ENCODE measurements at places on chromosomes 6 and 20. TPM values are rescaled to one million over a fixed set of nuclear protein-coding genes. Genes with fewer than 3 reads are reported as not detected.

- no peaks in the 10 kb centered on the region for H3K27me3 ChIP-seq
- no peaks in the 10 kb centered on the region for H3K36me3 ChIP-seq
- H3K4me1 ChIP-seq: peaks cover 8% of the 10 kb centered on the region
Measured at GRCh38 chr20:60101891-60102281, 143.7 kb downstream of the CDH26 start.

- H3K27ac ChIP-seq: no peak overlapping the region
- H3K4me1 ChIP-seq: no peaks in the 10 kb centered on the region
- H3K36me3 ChIP-seq: no peaks in the 10 kb centered on the region
Measured at GRCh38 chr6:132136981-132137380, 185.8 kb upstream of the CCN2 start.

DNA sequence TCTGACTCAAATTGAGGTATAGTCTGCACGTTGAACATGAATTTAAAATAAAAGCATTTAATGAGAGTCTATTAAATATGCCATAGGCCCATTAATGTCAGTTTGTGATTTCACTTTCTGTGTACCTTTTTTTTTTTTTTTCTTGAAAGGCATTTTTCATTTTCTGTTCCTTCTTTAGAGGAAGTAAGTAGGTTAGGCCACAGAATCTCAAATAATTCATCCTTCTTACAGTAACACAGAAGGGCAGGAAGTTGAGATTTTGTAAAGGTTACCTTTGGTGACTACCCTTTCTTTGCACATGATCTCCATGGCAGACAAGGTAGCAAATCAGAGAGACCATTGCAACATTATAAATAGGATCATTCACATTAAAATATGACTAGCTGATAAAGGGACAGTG is 9.6 kb downstream of the L3MBTL3 start:
- peaks cover 37% of the 10 kb centered on the region for H3K4me1 ChIP-seq
- H3K27me3 ChIP-seq: peaks cover under 1% of the 10 kb centered on the region
- DNase-seq: no peak

DNA sequence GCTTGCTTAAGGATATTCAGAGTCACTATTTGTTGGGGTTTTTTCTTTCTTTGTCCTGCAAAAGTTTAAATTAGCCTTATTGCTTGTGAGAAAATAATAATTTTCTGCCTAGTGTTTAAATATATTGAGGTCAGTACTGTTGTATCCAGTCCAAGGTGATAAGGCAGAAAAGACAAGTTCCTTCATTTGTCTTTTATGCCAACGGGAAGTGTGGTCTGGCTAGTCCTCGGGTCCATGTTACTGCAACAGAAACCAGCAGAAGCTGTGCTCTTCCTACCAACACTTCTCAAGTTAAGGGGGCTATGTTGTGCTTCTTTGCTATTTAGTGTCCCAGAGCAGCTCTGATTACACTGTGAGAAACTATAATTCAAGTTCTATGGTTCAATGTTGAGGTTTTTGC is 301.1 kb downstream of the TBC1D7 start:
- H3K27me3 ChIP-seq: peaks cover 22% of the 10 kb centered on the region
- H3K36me3 ChIP-seq: no peaks in the 10 kb centered on the region
- H3K27ac ChIP-seq: no peak overlapping the region
- H3K4me3 ChIP-seq: no peak overlapping the region
- DNase-seq: no peak

DNA sequence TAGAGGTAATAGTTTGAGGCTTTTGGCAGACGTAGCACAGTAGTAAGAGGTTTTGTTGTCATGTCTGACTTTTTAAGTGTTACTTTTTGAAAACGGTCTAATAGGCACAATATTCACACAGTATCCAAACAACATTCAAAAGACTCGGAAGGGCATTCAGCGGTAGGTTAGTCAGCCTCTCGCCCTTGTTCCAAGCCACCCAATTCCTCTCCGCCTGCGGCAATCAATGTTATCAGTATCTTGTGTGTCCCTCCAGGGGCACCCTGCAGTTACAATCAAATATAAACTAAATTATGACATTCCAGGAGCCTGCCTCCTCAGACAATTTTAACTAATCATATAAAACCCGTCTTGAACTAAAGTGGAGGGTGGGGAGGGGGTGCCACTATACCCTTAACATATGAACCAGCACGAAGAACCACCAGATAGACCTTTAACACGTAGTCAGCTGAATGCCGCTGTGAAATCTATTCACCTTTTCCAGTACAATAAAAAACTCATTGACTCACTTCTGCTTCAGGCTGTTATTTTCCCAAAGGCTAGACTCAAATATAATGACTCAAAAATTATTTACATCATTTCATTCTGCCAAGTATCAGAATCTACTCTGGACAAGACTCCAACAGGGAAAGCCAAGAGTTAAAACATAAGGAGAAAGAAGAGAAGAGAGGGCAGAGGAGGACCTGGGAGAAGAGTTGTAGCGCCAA is 1.6 kb downstream of the TENT5A start:
- H3K36me3 ChIP-seq: no peaks in the 10 kb centered on the region
- no peak overlapping the region for H3K27ac ChIP-seq
- peak overlapping the region; percentile 88 for H3K4me3 ChIP-seq
- peaks cover 34% of the 10 kb centered on the region for H3K27me3 ChIP-seq
- peaks cover 16% of the 10 kb centered on the region for H3K4me1 ChIP-seq
- DNase-seq: no peak

GLP1R gene
- not detected for total RNA-seq

- H3K27me3 ChIP-seq: peaks cover 10% of the 10 kb centered on the region
- DNase-seq: no peak
- H3K4me1 ChIP-seq: no peaks in the 10 kb centered on the region
Measured at GRCh38 chr6:157732007-157732406, 91.0 kb upstream of the SNX9 start.

- DNase-seq: no peak
- no peak overlapping the region for H3K4me3 ChIP-seq
- no peak overlapping the region for H3K27ac ChIP-seq
- H3K27me3 ChIP-seq: no peaks in the 10 kb centered on the region
Measured at GRCh38 chr20:37789408-37789807, 95.6 kb downstream of the CTNNBL1 start.

DNA sequence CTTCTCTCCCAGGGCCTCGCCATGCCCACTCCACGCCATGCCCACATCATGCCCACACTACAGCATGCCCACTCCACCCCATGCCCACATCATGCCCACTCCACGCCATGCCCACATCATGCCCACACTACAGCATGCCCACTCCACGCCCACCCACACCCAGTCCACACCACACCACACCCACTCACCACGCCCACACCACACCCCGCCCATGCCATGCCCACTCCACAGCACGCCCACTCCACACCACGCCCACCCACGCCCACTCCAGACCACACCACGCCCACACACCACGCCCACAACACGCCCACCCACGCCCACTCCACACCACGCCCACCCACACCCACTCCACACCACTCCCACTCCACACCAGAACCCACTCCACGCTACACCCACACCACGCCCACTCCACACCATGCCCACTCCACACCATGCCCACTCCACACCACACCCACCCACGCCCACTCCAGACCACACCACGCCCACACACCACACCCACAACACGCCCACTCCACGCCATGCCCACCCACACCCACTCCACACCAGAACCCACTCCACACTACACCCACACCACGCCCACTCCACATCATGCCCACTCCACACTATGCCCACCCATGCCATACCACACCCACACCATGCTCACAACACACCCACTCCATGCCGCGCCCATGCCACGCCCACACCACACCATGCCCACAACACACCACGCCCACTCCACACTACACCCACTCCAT is 88.6 kb downstream of the ERMARD start:
- peaks cover 3% of the 10 kb centered on the region for H3K27me3 ChIP-seq
- no peaks in the 10 kb centered on the region for H3K4me1 ChIP-seq
- H3K27ac ChIP-seq: peak overlapping the region; percentile 82

BFSP1 gene
- total RNA-seq: 0.76 TPM

HTR1E gene
- not detected for total RNA-seq

KCNQ5 gene
- 12.6 TPM for total RNA-seq

C20orf141 gene
- total RNA-seq: not detected

DNA sequence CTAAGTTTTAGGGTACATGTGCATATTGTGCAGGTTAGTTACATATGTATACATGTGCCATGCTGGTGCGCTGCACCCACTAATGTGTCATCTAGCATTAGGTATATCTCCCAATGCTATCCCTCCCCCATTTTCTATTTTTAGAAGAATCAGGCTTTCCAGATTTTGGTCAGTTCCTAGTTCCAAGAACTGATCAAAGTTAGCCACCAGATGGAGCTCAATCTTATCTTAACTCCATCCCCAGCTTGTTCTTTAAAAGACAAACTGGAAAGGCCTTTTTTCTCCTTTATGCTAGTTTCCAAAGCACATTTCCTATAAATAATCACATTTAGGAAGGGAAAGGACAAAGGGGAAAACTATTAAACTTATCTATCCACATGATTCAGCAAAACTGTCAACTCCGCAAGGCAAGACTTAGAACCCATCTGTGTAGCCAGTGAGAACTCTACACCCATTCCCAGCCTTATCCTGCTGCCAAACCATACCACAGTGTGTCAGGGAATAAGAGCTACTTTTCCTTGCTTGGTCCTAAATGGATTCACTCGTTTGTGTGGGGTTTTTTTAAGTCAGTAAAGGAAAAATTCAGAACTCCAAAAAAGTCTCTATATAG is 22.8 kb upstream of the KHDC1 start:
- no peak for DNase-seq
- no peak overlapping the region for H3K27ac ChIP-seq
- peaks cover 6% of the 10 kb centered on the region for H3K4me1 ChIP-seq
- no peak overlapping the region for H3K4me3 ChIP-seq
- H3K36me3 ChIP-seq: no peaks in the 10 kb centered on the region

DNA sequence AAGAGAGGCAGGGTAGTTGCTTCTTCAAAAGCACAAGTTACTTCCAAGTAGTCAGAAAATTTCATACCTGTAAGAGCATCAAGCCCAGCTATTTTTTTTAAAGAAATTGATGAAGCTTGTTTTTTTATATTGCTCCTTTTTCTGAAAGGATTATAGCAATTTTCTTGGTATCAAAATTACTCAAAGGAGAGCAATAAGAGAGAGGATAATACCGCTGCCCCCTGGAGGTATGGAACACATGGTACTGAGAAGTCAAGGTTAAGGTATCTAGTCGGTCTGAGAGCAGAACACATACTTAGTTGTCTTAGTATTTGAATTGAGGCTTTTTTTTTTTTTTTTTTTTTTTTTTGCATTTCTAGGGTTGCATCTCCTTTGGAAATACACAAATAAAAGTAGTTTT is 59.4 kb downstream of the ADGRF5 start:
- H3K27me3 ChIP-seq: peaks cover 5% of the 10 kb centered on the region
- no peak for DNase-seq
- no peak overlapping the region for H3K27ac ChIP-seq
- H3K4me3 ChIP-seq: no peak overlapping the region

- no peak overlapping the region for H3K4me3 ChIP-seq
- peaks cover 5% of the 10 kb centered on the region for H3K27me3 ChIP-seq
- H3K36me3 ChIP-seq: no peaks in the 10 kb centered on the region
- H3K4me1 ChIP-seq: no peaks in the 10 kb centered on the region
- DNase-seq: no peak
- H3K27ac ChIP-seq: no peak overlapping the region
Measured at GRCh38 chr6:148239215-148239614, 103.4 kb upstream of the SASH1 start.

GRCh38 chr20:46050444-46050843 is 21.4 kb downstream of the SLC12A5 start:
- no peak overlapping the region for H3K4me3 ChIP-seq
- no peak overlapping the region for H3K27ac ChIP-seq
- no peaks in the 10 kb centered on the region for H3K36me3 ChIP-seq
- peaks cover 5% of the 10 kb centered on the region for H3K4me1 ChIP-seq

TMEM170B gene
- total RNA-seq: 0.86 TPM

GRCh38 chr20:59809630-59810448 is 123.6 kb downstream of the SYCP2 start:
- no peaks in the 10 kb centered on the region for H3K27me3 ChIP-seq
- H3K4me1 ChIP-seq: no peaks in the 10 kb centered on the region
- no peak for DNase-seq
- no peak overlapping the region for H3K4me3 ChIP-seq

GRCh38 chr6:155253337-155253736 is 10.5 kb upstream of the CLDN20 start:
- peaks cover 13% of the 10 kb centered on the region for H3K4me1 ChIP-seq
- DNase-seq: no peak
- H3K27ac ChIP-seq: no peak overlapping the region
- H3K36me3 ChIP-seq: peaks cover 57% of the 10 kb centered on the region
- H3K4me3 ChIP-seq: no peak overlapping the region

DNA sequence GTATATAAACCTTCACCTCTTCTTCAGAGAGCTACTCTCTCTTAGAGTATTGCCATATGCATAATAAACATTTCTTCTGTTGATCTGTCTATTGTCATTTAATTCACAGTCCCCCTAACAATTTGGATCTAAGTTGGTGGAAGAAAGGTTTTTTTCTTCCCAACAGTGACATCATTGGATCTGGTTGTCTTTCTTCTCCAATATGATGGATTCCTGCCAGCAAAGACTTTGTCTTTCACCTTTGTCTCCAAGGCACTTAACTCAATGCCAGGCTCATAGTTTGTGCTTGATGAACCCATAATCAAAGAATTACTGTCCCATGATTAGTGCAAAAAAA is 39.6 kb downstream of the ABHD12 start:
- peaks cover 26% of the 10 kb centered on the region for H3K4me1 ChIP-seq
- no peak overlapping the region for H3K4me3 ChIP-seq
- H3K36me3 ChIP-seq: no peaks in the 10 kb centered on the region
- DNase-seq: no peak
- H3K27me3 ChIP-seq: peaks cover 3% of the 10 kb centered on the region
- H3K27ac ChIP-seq: no peak overlapping the region

- peaks cover 6% of the 10 kb centered on the region for H3K36me3 ChIP-seq
- no peak overlapping the region for H3K27ac ChIP-seq
- DNase-seq: no peak
- H3K27me3 ChIP-seq: peaks cover 53% of the 10 kb centered on the region
Measured at GRCh38 chr6:129767776-129768485, 58.0 kb upstream of the ARHGAP18 start.

DNA sequence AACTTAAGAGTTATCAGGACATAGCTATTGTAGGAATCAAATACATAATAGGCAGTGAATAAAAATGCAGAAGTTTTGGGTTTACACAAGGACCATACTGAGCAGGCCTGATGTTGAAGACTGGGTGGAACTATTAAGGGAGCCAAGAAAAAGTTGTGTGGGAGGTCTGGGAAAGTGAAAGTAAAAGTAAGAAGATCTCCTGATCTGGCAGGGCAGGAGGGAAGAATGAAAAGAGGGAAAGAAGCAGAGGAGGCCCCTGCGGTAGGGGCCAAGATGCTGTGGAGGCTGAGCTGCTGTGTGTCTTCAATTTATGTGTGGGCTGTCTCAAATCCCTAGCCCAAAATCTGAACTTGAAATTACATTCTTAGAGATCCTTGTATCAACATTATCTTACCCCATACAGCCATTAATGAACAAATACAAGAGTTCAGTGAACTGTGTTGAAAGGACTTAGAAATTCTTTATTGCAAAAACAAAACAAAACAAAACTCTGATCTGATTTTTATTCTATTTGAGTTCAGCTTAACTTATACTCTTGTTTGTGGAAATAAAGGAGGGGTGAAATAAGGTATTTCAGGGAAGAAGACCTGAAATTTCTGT is 1183.8 kb downstream of the HACE1 start:
- no peak for DNase-seq
- no peaks in the 10 kb centered on the region for H3K27me3 ChIP-seq
- H3K4me1 ChIP-seq: peaks cover 6% of the 10 kb centered on the region
- no peaks in the 10 kb centered on the region for H3K36me3 ChIP-seq

- H3K27me3 ChIP-seq: no peaks in the 10 kb centered on the region
- no peaks in the 10 kb centered on the region for H3K4me1 ChIP-seq
- peaks cover 14% of the 10 kb centered on the region for H3K36me3 ChIP-seq
- no peak for DNase-seq
- H3K4me3 ChIP-seq: no peak overlapping the region
Measured at GRCh38 chr6:144758602-144759001, 473.5 kb downstream of the UTRN start.

GRCh38 chr6:19755181-19755580 is 82.0 kb upstream of the ID4 start:
- no peaks in the 10 kb centered on the region for H3K27me3 ChIP-seq
- no peak overlapping the region for H3K4me3 ChIP-seq
- no peaks in the 10 kb centered on the region for H3K4me1 ChIP-seq
- no peaks in the 10 kb centered on the region for H3K36me3 ChIP-seq

Data from activated T-helper 1 cell treated with anti-CD3 and anti-CD28 coated beads, Interleukin-12 subunit alpha, Interleukin-12 subunit beta, Interleukin-2, Interleukin-4 antibody, amounts not matched to agents 30 ng/mL and 10 ng/mL and 1 ng/mL, durations not matched to agents 14 hours and 24 hours and 36 hours (primary cell).